ENCODE measurements at places on chromosomes 11 and 22.

DNA sequence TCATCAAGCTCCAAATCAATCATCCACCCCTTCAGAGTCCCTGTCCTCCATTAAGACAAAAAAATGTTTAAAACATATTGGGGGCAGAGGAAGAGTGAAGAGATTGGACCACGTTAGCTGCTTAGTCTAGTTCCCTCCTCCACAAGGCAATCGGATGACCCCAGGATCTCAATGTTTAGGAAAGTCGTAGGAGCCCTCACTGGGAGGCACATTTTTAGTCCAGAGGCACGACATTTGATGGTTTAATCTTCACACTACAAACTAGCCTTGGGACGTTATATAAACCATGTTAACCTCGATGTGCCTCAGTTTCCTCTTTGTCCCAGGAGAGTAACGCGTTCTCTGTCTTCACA is 588 bp upstream of the FAT3 start:
- DNase-seq = no peak

DNA sequence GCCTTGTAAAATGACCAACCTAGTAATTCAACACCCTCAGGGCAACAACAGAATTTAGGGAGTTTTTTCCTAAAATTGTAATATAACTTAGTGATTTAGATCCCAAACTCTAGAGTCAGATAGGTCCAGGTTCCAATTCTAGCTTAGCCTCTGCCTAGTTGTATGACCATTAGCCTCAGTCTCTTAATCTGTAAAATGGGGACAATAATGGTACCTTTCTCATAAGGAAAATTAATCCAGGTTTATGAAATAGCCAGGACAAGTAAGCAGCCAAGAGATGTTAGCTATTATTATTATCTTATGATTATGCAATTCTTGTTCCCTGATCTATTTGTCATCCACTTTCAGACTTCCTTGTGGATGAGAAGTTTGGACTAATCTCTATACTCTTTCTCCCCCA is 4.1 kb downstream of the TFIP11 start:
- no peak for DNase-seq

DNA sequence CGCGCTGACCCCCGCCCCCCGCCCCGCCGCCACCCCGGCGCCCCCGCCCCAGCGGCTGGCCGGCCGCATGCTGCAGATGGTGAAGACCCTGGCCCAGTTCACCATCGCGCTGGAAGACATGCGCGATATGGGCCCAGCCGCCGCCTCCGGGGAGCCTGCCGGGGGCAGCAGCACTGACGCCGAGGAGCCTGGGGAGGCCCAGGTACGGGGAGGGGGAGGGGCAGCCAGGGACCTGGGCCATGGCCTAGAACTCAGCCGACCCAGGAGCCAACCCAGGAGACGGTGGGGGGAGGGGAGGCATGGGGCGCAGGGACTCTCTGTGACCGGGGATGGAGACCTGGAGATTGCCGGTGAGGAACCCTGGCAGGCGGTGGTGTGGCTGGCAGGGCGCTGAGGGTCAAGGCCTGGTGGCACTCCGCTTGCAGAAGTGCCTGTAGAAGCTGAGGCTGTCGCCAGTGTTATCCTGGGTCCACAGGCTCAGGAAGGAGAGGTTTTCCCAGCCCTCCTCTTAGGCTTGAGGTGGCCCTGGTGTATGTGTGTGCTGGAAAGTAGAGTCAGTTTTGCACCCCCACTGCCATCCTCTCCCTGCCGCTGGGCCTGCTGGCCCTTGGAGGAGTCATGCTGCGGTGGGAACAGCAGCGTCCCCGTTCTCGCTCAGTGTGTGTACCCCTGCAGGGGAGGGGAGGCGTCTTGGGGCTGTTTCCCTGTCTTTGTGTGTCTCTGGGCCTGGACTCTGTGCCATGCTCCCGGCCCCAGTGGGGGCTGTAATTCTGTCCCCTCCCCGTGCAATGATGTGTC is 32.9 kb upstream of the RELT start:
- DNase-seq = no peak

DNA sequence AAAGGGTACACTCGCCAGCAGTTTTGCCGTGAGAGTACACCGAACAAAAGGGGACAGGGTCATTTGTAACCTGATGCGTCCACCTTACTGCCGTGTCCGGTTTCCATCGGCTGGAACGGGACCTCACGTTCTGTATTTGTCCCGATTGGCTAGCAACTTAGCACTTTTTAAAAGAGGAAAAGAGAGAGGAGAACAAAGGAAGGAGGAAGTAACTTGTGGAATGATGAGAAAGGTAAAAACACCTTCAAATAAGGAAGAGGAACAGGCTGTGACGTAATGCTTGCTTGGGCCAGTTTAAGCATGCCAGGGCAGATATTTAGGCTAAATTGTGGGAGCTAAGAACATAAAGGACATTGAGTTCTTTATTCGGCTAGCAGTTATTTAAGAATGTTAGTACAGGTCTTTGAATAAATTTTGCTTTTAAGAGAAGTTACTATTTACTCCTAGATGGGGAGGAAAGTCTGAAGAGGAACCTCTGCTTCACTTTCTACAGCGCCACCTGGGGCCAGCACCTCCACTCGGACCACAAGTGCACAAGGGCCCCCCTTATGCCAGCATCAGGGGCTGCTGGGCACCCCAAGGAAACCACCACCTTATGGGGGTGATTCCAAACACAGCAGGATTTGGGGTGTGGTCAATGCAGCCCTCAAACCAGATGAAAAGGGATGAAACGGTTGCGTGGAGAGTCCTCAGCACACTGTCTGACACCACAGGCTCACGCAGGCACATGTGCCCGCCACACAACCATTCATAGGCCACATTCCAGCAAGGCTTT is 5.8 kb downstream of the ARSA start:
- DNase-seq = no peak

DNA sequence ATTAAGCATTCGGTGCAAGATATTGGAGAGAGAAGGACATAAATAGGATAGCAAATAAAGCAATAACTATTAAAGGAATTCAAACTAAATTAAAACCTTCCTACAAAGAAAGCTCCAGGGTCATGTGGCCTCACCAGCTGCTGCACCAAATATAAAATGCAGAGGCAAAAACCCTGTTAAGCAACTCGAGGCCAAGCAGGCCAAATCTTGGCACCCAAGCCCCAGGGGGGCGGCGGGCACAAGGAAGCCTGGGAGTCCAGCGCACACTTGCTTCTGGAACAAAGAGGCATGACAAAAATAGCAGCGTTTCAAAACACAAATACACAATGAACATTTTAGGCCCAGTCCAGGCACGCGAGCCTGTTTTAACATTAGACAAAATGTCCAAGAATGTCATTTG is 20.8 kb downstream of the KRTAP5-6 start:
- no peak for DNase-seq

GRCh38 chr22:49502126-49502826 is 325.4 kb downstream of the BRD1 start:
- no peak for DNase-seq

DNA sequence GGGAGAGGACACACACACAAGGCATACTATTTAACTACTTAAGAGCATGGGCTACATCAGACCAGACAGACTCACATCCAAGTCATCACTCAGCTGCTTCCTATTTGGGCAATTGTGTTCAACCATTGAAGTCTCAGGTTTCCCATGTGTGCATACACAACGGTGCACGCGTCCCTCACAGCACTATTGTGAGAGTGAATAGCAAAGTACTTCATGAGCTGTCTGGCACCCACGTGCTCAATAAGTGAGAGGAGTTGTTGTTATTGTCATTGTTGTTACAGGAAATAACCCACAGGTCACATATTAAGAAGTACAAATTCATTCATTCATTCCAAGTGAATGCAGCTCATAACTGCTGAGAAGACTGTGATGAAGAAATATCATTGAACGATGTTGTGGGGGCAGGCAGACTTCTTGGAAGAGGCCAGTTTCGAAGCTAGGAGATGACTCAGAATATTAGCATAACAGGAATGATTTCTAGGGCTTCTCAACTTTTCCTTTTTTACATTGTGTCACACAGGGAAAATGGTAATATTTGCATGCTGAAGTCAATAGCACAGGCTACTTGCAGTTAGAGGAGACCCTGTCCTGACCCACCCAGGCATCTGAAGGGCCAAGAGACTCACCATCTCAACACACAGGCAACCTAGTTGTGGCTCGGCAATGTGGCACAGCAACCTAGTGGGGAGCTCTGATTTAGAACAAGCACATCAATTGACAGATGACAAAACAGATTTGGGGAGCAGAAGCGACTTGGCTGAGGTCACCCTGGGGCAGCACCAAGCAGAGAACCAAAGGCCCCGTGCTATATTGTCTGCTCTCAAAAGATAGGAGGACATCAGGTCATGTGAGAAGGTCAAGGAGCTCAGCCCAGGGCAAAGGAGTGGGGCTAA is 606.0 kb downstream of the BUD13 start:
- no peak for DNase-seq

DNA sequence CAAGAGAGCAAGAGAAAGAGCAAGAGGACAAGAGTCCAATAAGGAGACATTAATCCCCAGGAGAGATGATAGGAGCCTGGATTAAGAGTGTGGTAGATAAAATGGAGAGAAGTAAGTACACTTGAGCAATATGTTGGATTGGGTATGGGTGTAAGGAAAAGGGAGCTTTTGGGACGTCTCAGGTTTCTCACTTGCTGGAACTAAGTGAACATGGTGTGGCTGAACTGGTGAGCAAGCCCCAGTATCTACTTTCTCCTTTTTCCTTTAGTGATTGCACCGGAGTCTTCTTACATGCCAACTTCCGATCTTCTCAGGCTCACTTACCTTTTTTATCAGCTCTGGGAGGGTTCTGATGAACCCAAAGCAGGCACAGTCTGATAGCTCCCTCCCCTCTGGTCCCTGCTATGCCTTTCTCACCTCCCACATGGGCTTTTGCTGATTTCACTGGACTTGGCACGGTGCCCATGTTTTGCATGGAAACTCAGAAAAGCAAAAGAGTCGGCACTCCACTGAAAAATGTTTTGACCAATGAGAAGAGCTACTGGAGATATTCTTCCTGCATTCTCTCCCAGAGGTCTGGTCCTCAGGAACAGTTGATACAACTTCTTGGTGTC is 14.5 kb upstream of the APLNR start:
- DNase-seq = no peak

DNA sequence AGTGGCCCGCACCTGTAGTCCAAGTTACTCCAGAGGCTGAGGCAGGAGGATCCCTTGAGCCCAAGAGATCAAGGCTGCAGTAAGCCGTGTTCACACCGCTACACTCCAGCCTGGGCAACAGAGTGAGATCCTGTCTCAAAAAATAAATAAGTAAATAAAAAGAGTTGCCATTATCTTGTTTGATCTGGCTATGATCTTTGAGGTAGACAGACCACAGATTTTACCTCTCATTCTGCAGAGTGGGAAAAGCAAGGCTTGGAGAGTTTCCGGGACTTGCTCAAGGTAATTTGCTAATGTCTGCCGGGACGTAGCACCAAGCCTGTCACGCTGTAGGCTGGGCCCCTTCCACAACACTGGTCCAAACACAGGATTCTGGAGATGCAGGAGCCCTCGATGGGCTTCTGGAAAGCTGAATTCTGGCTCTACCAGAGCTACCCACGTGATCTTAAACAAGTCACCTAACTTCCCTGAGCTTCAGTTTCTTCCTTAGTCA is 6.8 kb downstream of the GRAP2 start:
- DNase-seq = no peak

All from stimulated activated naive CD4-positive, alpha-beta T cell (primary cell).